Heart right ventricle (tissue), 16 donors: ENCODE measurements at places on chromosomes 7 and 10.

DNA sequence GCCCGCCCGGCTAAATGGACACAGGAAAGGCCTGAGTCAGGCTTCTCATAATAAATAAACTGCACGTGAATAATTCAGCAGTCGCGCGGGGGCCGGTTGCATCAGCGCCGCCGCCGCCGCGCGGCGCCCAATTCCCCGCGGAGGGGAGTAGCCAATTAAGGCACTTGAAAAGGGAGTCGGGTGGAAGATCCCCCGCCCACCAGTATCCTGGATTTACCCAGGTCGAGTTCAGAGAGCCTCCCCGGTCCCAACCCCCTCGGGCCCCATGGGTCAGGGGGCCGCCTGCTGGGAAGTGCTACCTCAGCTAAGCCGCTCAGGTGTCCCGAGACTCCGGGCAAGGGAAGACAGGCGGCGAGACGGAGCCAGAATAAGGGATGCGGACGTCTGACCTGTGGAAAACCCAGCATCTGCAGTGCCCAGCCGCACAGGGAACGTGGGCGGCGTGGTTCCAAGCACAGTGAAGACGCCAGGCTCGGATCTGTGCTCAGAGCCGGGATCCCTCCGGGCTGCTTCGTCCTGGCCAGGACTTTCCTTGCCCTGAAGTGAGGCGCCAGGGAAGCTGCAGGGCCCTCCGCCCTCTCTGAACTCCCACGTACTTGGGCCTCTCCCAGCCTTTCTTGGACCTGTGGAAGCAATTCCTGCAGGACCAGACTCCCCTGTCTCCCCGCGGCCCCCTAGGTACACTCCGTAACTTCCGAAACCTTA lies 7.3 kb upstream of the LBX1 start:
- H3K4me3 ChIP-seq = no peak overlapping the region
- DNase-seq = no peak
- H3K27me3 ChIP-seq = peaks cover 97% of the 10 kb centered on the region
- H3K36me3 ChIP-seq = no peaks in the 10 kb centered on the region
- peaks cover 17% of the 10 kb centered on the region for H3K4me1 ChIP-seq
- no peak overlapping the region for H3K27ac ChIP-seq

DNA sequence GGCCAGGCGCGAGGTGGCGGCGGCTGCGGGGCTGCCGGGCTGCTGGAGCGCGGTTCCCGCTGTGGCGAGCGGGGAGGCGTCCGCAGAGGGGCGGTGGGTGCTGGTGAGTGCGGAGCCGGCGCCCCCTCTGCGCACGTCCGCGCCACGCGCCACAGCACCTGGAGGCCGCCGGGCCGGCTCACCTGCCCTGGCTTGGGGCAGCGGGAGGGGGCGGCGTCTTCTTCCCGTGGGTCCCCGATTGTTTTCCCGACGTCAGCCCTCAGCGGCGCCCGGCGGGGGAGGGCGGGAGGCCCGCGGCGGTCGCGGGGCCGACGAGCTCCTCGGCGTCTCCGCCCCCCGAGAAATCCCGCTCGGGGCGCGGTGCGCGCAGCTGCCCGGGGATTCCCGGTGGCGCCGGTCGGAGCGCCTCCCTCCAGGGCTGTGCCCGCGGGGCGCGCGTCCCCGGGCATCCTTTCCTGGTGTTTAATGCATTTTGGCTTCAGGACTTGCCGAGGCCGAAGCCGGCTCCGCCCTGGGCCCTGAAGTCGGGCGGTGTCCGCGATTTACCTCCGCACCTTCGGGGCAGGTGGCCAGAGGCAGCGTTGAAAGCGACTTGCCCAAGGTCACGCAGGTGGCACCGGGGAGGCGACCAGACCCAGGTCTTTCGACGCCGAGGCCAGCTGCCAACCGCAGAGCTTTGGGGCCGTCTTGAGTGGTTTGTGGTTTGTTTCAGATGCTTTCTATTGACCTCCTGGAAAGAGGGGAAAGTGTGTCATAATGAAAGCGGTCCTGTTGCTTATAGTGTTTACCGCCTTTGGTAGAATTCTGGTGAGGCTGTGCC lies 561 bp downstream of the PLEKHA1 start:
- H3K4me1 ChIP-seq = peaks cover 7% of the 10 kb centered on the region
- no peaks in the 10 kb centered on the region for H3K27me3 ChIP-seq
- H3K36me3 ChIP-seq = no peaks in the 10 kb centered on the region
- peak overlapping the region; percentile 79 for H3K4me3 ChIP-seq

DNA sequence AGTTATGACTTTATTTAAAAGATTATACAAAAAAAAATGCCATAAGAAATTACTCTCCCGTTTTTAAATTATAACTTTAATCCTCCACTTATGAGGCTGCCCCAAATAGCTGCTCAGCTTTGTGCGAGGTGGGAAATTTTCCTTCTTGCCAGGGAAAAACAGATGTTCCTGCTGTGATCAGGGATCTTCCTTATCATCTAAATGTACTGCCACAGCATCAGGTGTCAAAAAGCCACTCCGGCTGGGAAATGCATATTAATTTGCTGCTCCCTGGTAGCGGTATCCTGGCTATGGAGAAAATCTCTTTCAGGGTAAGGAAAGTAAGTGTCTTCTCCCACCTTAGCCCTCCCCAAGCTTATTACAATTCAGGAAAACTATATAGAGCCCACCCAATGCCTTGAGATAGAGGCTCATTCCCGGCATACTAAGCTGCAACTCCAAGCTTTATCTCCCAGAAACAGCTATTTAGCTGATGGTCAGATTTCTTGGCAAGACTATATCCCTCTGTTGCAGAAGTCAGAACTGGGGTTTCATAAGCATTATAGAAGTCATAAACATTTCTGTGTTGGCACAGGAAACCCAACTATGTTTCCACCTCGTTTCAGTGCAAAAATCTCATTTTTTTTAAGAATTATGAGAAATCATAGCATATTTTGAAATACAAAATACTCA lies 360.4 kb downstream of the PARD3 start:
- no peak overlapping the region for H3K27ac ChIP-seq
- H3K4me3 ChIP-seq = no peak overlapping the region
- no peak for DNase-seq
- no peaks in the 10 kb centered on the region for H3K27me3 ChIP-seq
- no peaks in the 10 kb centered on the region for H3K36me3 ChIP-seq

DNA sequence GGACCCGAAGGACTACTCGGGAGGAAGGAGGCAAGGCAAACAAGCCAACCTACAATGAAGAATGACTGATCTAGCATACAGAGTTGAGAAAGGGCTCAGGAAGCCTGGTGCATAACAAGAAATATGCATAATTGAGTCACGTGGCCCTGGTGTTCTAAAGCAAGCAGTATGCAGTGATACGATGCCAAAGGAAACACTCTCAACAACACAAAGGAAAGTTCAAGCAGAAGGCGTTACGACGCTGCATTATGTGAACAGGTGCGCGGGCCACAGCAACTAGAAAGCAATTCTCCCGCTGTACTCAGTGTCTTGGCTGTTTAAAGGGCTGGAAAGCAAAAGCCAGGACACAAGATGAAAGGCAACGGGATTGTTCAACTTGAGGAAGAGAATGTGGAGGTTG lies 100.8 kb downstream of the PRTFDC1 start:
- H3K36me3 ChIP-seq = no peaks in the 10 kb centered on the region
- H3K4me3 ChIP-seq = no peak overlapping the region
- no peak for DNase-seq
- H3K27me3 ChIP-seq = no peaks in the 10 kb centered on the region
- H3K27ac ChIP-seq = no peak overlapping the region

DNA sequence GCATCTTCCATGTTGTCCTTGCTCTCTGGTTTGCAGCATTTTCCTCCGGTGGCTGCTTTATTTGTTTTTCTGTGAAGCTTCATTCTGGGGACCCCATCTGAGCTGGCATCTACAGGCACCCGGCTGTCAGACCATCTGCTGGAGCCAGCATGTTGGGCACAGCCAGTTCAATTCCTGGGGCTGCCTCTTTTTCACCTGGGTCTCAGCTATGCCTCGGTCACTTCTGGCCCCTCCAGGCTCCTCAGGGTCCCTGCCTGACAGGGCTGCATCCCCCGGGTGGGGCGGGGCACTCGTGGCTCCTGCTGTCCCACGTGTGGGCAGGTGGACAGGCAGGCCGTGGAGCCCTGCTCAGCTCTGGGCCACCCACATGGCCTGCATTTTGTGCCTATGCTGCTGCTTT lies 8.1 kb downstream of the SCART1 start:
- DNase-seq = no peak
- no peaks in the 10 kb centered on the region for H3K36me3 ChIP-seq
- H3K27me3 ChIP-seq = no peaks in the 10 kb centered on the region
- no peaks in the 10 kb centered on the region for H3K4me1 ChIP-seq
- no peak overlapping the region for H3K4me3 ChIP-seq
- H3K27ac ChIP-seq = no peak overlapping the region

DNA sequence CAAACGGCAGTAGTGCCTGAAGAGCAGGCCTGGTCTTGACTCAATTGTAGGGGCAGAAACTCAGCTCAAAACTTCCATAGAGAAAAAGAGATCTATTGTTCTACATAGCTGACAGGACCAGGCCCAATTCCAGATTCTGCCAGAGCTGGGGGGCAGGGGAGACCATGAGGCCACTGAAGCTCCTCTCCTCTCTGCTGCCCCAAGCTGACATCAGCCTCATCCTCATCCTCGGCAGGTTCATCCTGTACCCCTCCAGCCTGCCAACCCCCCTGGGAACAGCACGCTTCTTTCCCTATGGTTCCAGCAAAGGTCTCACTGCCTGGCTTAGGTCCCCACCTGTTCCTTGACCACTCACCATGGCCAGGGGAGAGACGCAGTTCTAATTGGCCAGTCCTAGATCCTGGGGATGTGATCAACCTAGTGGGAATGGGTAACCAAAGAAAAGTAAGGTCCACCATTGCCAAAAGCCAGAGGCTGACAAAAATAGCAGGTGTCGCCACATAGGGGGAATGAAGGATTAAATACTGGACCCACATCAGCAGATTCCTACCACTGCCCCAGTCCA lies 42.9 kb downstream of the CCDC3 start:
- no peak overlapping the region for H3K4me3 ChIP-seq
- DNase-seq = no peak
- H3K4me1 ChIP-seq = peaks cover 18% of the 10 kb centered on the region
- H3K36me3 ChIP-seq = no peaks in the 10 kb centered on the region

GRCh38 chr7:155918720-155919390 lies 106.6 kb upstream of the SHH start:
- no peaks in the 10 kb centered on the region for H3K4me1 ChIP-seq
- H3K27me3 ChIP-seq = no peaks in the 10 kb centered on the region
- H3K27ac ChIP-seq = no peak overlapping the region
- no peak overlapping the region for H3K4me3 ChIP-seq
- DNase-seq = peak; percentile 15

- H3K36me3 ChIP-seq = no peaks in the 10 kb centered on the region
- H3K4me1 ChIP-seq = no peaks in the 10 kb centered on the region
- H3K27ac ChIP-seq = no peak overlapping the region
- no peak for DNase-seq
Observed at GRCh38 chr10:55353414-55353813, 552.4 kb upstream of the PCDH15 start.

GRCh38 chr10:18233775-18234174 lies 93.6 kb downstream of the CACNB2 start:
- no peaks in the 10 kb centered on the region for H3K36me3 ChIP-seq
- no peaks in the 10 kb centered on the region for H3K4me1 ChIP-seq
- H3K27ac ChIP-seq = peak overlapping the region; percentile 26
- DNase-seq = peak; percentile 78

DNA sequence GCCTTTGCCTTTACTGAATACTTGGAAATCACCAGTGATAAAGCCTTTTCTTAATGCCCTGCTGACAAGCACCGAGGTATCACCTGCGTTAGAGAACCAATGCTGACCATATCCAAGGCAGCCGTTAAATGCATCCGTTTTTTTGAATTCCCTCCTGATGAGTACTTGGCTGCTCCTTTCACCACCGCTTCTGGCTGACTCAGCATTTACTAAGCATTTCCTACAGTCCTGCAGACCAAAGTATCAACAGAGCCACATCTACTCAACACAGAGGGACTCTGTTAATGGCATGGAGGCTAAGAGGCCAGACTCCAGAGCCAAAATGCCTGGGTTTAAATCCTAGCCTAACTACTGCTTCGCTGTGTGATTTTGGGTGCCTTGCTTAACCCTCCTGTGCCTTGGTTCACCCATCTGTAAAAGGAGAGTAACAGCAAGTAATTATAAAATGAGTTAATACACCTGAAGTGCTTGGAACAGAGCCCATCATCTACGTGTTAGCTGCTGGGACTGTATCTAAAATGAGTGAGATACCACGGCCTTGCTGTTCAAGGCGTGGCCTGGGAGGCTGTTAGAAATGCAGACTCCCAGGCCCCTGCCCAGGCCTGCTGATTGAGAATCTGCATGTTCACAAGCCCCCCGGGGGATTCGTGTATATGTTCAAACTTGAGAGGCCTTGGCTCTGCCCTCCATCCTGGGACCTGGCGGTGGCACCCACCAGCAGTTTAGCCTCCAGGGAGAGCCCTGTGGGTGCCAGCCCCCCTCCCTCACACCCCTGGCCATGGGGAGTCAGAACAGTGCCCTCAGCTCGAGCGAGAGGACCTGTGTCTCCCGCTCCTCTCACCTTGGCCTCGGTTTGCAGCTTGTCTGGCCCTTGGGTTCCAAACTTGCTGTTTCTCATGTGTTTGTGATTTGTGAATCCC lies 30.8 kb upstream of the EFCAB10 start:
- H3K27ac ChIP-seq = no peak overlapping the region
- no peaks in the 10 kb centered on the region for H3K36me3 ChIP-seq
- no peak for DNase-seq
- no peaks in the 10 kb centered on the region for H3K27me3 ChIP-seq
- no peak overlapping the region for H3K4me3 ChIP-seq
- no peaks in the 10 kb centered on the region for H3K4me1 ChIP-seq

- H3K4me1 ChIP-seq = no peaks in the 10 kb centered on the region
- H3K36me3 ChIP-seq = no peaks in the 10 kb centered on the region
- no peaks in the 10 kb centered on the region for H3K27me3 ChIP-seq
- H3K4me3 ChIP-seq = no peak overlapping the region
- no peak for DNase-seq
Observed at GRCh38 chr7:76224695-76225094, 23.0 kb downstream of the SRRM3 start.

DNA sequence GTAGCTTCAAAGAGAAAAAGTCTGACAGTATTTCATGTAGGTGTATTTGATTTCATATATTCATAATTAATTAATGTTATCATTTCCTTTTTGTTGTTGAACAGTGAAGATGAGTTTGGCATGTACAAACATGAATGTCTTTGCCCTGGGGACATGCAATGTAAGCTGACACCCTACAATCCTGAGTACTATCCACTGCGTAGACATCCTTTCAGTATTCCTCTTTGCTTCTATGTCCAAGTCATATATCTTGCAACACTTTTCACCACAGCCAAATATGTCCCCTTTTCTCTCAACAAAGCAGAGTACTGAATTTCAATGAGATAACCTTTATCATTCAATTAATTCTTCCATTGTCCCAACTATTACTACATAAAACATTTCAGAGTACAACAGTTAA lies 93.6 kb downstream of the GPR37 start:
- no peak overlapping the region for H3K4me3 ChIP-seq
- H3K27ac ChIP-seq = no peak overlapping the region
- H3K4me1 ChIP-seq = no peaks in the 10 kb centered on the region

- peaks cover 65% of the 10 kb centered on the region for H3K4me1 ChIP-seq
- H3K36me3 ChIP-seq = peaks cover 21% of the 10 kb centered on the region
- no peaks in the 10 kb centered on the region for H3K27me3 ChIP-seq
- no peak for DNase-seq
- no peak overlapping the region for H3K4me3 ChIP-seq
Observed at GRCh38 chr7:104993217-104993862, 20.7 kb upstream of the KMT2E start.
